ENCODE measurements at places on chromosomes 1 and 21.

GRCh38 chr1:89025928-89026327, 3.3 kb upstream of the GBP3 start:
- ATAC-seq = no peak

GRCh38 chr1:15282810-15283474, 35.9 kb downstream of the FHAD1 start:
- no peak for ATAC-seq

GRCh38 chr1:35261412-35262120, 6.9 kb upstream of the ZMYM4 start:
- no peak for ATAC-seq

DNA sequence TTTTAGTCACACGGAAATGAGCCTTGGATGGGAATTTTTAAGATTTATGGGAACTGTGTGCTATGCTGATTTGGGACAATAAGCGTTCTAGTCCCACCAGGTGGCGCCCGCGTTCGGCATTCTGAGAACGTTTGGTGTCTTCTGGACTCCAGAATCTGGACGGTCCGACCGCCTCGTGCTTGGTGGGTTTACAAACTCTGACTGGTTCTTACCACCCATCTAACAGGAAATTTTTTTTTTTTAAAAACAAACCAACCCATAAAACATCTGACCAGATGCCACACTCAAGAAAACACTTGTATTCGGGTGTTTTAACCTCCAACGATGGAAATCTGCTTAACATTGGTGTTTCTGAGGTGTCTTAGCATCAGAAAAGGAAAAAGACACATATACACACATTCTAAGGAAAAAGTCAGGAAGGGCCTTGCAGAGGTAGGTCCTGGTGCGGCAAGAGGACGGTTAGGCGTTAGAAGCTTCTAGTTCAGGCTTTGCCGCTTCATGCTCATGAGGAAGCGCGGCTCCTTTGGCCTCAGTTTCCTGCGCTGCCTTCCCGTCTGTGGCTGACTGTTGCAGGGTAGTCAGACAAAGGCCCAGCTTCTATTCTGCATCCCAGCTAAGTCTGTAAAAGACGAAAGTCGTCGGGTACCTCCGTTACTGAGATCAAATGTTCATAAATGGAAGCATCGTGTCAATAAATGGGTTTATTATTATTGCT, 814 bp upstream of the DYRK3 start:
- peak; percentile 64 for ATAC-seq

DNA sequence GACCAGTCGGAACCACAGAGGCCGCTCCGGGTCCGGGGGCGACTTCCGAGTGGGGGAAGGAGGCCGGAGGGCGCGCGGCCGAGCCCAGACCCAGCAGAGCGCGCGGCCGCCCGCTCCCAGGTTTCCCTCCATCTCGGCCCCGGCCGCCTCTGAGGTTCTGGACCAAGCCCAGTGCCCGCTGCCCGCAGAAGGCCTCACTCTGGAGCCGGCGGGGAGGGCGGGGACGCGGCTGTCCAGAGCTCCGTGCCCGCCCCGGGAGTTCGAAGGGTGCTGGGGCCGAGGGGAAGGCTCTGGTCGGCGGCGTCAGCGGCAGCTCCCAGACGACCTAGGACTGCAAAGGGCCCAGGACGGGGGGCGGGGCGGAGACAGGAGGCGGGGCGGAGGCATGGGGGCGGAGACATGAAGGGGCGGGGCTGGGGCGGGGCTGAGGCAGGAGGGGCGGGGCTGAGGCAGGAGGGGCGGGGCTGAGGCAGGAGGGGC, 48.0 kb upstream of the SLC19A1 start:
- ATAC-seq = no peak

- ATAC-seq = no peak
Observed at GRCh38 chr21:18549214-18549905, 145.8 kb upstream of the TMPRSS15 start.

DNA sequence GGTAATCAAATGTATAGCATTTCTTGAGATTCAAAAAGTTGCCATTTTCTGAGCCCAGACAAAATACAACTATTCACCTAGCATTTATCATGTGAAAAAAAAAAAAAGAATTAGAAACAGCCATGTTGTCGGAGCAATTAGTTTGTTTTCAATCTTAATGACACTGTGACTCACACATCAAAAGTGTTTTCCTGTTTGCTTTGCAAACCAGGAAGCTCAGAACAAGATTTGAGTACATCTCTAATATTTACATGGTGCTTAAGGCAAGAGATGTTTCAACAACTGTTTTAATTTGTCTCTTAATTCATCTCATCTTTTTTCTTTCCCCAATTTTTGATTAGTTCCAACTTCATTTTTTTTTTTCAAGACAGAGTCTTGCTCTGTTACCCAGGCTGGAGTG, 62.5 kb upstream of the CAPZB start:
- no peak for ATAC-seq

GRCh38 chr1:17594690-17595601, 55.4 kb downstream of the ARHGEF10L start:
- ATAC-seq = no peak

DNA sequence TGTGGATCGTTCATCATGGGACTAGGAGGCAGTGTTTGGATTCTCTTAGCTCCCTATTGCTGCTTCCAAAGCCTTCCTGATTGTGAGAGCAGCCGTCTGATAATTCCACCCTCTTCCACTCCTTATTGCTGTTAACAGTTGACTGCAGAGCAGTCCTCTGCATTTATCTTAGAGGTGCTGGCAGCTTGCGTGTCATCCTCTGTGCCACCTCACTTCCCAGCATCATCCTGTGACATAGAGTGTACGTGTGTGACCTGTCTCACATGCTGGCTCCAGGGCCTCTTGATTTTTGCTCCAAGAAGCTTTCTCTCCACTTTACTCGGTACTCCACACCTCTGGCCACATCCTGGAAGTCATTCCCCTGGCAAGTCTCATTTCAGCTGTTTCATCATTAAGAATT, 53.0 kb upstream of the DYNLT5 start:
- ATAC-seq = no peak

DNA sequence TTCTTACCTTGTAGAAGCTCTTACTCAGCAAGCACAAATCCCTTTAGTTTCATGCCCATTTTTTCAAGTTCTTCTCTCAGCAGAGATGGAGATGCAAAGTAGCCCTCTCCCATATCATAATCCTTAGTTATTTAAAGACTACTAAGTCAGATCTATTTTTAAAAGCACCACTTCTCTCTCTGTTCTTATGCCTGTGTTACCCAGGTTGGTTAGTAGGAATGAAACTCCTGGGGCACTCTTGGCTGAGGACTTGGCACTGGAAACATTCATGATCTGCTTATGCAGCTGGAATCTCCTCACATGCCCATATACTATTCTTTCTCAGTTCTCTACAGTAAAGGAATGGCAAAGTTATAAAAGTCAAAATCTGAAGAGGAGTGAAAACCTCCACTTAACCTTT, 51.9 kb upstream of the PPP2R5A start:
- no peak for ATAC-seq

GRCh38 chr1:162193815-162194214, 124.3 kb downstream of the NOS1AP start:
- no peak for ATAC-seq

DNA sequence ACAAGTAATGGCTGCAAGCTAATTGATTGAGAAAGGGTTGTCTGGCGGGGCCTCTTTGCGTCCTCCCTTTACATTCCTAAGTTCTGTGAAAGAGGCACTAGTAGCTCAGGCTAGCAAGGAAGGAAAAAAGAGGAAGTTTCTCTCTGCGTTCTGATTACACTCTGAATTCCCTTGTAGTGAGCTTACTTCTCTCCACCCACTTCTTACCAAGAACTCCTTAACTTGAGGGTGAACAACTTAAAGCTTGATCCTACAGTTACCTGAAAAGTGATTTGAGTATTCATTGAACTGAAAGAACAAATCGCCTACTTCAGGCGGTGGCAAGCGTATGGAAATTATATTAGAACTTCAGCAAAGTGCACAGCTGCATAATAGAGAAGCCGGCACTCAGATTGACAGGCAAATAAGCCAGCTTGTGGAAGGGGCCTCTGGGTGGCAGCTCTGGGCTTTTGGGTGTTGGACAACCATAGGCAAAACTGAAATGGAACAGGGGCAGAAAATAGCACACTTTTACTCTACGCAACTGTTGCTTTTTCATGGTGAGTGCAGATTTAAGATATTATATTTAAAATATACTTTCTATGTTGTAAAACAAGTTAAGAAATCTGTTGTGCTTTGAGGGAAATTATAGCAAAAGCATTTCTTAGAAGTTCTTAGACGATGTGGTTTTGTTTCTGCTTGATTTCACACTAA, 464.5 kb downstream of the USP25 start:
- no peak for ATAC-seq

DNA sequence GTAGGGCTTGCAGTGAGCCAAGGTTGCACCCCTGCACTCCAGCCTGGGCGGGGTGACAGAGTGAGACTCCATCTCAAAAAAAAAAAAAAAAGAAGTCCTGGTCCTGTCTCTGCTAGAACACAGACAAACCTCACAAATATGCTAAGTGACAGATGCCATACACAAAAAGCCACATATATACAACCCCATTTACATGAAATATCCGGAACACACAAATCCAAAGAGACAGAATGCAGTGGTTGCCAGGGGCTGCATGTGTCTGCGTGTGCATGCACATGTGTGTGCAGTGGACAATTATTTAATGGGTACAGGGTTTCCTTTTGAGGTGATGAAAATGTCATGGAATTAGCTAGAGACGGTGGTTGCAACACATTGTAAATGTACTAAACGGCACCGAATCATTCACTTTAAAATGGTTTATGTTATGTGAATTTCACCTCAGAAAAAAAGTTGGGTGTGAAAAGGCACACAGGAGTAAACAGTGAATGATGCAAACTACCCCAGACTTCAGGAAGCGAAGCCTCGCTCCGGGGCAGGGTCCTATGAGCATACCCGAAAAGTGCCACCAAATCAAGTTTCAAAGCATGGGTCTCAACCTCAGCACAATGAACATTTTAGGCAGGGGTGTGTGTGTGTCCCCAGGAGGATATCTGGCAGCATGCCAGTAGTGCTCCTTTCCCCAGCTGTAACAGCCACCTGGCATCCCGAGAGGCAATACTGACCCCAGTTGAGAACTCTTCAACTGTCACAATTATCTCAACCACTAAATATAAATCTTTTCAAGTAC, 48.3 kb downstream of the GNB1 start:
- no peak for ATAC-seq

GRCh38 chr1:205192287-205192686, 19.2 kb downstream of the DSTYK start:
- ATAC-seq = no peak

DNA sequence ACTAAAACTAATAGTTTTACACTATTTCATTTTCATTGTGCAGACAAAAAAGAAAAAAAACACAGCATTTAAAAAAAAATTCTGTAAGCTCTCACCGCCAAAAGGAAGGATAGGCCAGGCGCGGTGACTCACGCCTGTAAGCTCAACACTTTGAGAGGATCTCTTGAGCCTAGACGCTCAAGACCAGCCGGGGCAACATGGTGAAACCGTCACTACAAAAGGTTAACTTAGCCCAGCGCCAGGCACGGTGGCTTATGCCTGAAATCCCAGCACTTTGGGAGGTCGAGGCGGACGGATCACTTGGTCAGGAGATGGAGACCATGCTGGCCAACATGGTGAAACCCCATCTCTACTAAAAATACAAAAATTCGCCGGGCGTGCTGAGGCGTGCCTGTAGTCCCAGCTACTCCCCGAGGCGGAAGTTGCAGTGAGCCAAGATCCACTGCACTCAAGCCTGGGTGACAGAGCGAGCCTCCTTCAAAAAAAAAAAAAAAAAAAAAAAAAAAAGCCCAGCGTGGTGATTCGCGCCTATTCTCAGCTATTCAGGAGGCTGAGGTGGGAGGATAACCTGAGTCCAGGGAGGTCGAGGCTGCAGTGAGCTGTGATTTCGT, 14.3 kb upstream of the SPEN start:
- no peak for ATAC-seq

GRCh38 chr1:5368201-5368600, 624.0 kb downstream of the NPHP4 start:
- no peak for ATAC-seq

DNA sequence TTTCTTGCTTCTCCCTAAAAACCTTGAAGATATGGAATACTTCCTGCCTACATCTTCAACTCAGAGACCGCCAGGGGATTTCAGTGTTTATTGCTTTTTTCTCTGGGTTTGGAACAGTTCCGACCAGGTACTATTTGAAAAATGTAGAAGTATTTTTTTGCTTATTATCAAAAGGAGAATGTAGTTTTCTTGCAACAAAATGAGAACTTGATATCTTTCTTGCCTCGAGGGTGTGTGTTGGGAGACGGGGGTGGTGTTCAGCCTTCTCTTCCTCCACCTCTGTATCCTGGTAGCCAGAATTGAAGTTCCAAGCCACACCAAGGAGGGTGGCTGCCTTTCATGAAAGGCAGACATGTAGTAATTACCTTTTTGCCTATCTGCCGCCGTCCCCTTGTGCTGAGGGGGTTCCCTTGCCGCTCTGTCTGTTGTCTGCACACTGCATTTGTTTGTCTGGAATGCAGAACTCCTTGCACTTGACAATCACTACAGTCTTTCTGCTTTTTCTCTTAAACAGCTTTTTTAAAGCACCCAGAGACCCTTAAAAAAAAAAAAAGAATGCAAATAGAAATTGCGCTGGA, 212.1 kb downstream of the PBX1 start:
- ATAC-seq = peak; percentile 0

- no peak for ATAC-seq
Observed at GRCh38 chr1:113818578-113818977, 6.3 kb upstream of the RSBN1 start.

DNA sequence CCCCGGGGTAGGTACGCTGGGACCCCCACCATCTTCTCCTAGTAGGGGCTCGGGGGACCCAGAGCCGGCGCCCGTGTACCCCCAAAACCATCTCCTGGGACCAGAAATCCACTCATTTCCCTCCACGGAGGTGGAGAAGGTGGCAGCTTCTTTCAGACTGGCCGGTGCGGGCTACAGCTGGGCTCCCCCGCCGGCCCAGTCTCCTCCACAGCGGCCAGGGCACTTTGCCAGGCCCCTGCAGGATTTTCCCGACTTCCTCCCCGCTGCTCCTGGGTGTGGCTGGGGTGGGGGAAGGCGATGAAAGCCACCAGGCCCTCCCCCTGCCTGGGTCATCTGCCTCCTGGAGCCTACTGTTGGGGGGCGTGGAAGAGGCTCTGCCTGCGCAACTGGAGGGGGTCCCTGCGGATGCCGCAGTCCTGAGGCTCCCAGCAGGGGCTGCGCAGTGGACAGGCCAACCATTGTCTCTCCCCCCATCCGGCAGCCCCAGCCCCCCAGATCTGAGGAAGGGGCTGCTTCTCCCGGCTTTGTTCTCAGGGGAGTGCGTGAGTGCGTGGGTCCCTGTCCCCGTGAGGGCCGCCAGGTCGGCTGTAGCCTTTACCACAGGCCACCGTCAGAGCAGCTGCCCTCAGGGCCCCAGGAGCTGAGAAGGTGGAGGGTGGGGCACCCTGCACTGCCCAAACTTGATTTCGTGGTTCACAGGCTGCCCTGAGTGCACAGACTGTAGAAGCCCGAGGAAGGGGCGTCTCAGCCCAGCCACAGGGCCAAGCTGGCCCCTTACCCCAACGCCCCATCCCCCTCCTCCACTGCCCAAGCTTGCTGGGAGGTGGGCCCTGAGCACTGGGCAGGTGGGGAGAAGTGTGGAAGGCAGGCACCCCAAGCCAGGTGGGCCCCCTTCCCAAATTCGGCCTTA, 1.3 kb downstream of the AGRN start:
- peak; percentile 43 for ATAC-seq

- peak; percentile 76 for ATAC-seq
Observed at GRCh38 chr1:22880174-22880601, 92.5 kb downstream of the LACTBL1 start.

- peak; percentile 74 for ATAC-seq
Observed at GRCh38 chr1:10918531-10918930, 93.9 kb upstream of the TARDBP start.
